ENCODE measurements at places on chromosomes 7 and 10. TPM values are rescaled to one million over a fixed set of nuclear protein-coding genes. Genes with fewer than 3 reads are reported as not detected.

The MACC1 gene
- total RNA-seq = not detected

The CYP3A4 gene
- not detected for total RNA-seq

The ACSM6 gene
- total RNA-seq = not detected

The TLX1 gene
- not detected for total RNA-seq

The SLC13A1 gene
- not detected for total RNA-seq

The KIAA1217 gene
- total RNA-seq = 4.6 TPM

The SLC26A4 gene
- total RNA-seq = 17.4 TPM

The OR2A42 gene
- total RNA-seq = 0.07 TPM

The UTF1 gene
- total RNA-seq = not detected

The ADCY1 gene
- 7.8 TPM for total RNA-seq

The PROSER2 gene
- not detected for total RNA-seq

The PRKAR1B gene
- total RNA-seq = 22.2 TPM

The OPN1SW gene
- not detected for total RNA-seq

The AZGP1 gene
- not detected for total RNA-seq

The TMEM140 gene
- total RNA-seq = 24.5 TPM

The CUBN gene
- 1.4 TPM for total RNA-seq

The SLC29A3 gene
- total RNA-seq = 2.7 TPM
